ENCODE measurements at places on chromosomes 5 and 9.

DNA sequence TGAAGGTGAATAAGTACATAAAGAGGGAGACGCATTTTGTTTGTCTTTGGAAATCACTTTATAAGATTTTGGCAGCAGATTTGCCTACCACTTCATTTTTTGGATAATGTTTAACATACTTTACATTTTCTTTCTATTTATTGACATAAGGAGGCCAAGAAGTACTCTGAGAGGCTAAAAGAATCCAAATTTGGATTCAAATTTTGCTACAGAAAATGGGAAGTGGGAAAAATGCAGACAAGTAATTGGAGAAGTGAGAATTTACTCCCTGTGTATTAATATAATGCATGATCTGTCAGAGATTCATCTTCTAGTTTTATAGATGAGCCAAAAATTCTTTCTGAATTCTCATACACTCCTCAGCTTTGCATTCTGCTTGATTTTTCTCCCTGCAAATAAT lies 411.2 kb upstream of the CTNND2 start:
- DNase-seq = no peak

GRCh38 chr9:37978983-37979382 lies 75.1 kb upstream of the SLC25A51 start:
- DNase-seq = no peak

GRCh38 chr9:97711223-97711626 lies 14.1 kb upstream of the XPA start:
- DNase-seq = no peak

GRCh38 chr9:9913276-9913832 lies 699.4 kb downstream of the PTPRD start:
- DNase-seq = no peak

All from occipital lobe (tissue), 3 donors.